ENCODE measurements at places on chromosomes 4 and X.

DNA sequence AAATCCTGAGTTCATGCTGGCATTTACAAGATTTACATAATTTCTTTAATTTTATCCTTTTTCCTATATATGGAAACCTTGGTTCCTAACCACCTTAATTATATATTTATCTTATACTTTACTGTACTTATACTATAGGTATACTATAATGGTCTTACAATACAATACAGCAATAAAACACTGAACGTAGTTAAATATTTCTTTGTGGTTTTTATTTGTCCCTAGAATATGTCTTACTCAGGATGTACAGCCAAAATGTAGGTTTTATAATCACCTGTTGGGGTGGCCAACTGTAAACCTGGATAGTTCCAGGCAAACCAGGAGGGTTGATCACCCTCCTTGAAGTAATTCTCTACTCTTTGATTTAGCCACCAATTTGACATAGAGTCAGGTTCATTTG lies 48.4 kb upstream of the KIT start:
- no peak for ATAC-seq

- ATAC-seq = no peak
Measured at GRCh38 chrX:19776753-19777152, 110.6 kb downstream of the SH3KBP1 start.

DNA sequence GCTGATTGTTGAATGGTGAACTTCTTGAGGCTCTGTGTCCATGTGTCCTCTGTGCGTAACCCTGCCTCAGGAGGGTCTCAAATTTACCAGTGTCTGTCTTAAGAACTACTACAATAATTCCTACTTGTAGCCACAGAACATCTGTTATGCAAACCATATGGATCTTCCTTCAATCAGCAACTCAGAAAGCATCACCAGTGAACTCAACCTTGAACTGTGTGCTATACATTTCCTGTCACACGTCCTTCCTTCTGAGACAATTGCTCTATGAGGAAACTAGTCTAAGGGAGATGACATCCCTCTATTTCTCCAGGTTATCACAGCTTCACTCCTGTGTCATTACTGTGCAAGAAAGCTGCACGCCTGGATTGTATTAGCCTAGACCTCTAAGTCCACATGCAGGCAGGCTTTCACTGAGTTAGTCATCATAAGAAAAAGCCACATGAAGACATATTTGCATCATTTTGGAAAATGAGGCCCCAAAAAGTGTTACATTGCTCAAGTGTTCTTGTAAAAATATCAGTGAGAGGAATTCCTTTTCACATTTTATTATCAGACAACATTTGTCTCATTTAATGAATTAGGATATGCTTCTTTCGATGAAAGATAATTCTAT lies 157.8 kb downstream of the AFF2 start:
- ATAC-seq = no peak

GRCh38 chr4:23762551-23762950 lies 127.3 kb downstream of the PPARGC1A start:
- ATAC-seq = no peak

DNA sequence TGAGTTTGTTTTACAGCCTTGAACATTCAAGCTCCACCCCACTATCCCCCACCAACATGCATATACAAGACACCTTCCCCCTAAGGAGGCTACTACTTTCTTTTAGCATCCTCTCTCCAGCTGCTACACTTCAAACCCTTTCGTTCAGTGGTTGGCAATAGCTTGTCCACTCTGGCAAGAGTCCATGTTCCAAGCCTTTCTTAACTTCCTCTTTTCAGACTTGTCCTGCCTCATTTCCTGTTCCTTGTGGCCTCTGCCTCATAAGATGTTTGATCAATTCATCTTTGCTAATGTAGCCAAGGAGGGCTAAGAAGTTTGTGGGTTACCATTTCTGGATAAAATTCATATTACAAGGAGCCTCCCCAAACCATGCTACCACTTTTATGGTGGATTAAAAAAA lies 20.8 kb upstream of the ZCCHC12 start:
- no peak for ATAC-seq
